ENCODE measurements at places on chromosomes 1 and 21.

DNA sequence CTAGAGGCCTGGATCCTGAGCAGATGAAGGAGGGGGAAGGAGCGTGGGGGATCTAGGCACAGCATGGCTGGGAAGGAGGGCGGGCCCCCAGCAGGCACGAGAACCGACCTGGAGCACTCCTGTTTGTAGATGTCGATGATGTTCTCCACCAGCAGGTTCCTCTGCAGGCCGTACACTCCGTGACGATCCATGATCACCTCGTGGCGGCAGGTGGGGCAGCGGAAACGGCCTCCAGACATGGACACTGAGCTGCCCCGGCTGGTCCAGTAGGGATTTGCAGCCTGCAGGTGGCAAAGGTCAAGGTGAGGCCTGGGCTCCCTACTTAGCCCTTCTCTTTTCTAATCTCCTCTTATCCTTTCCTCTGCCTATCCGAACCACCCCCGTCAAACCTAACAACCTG lies 1.3 kb downstream of the TRIM63 start:
- DNase-seq = no peak

- DNase-seq = no peak
Measured at GRCh38 chr1:37741130-37741529, 23.8 kb downstream of the EPHA10 start.

DNA sequence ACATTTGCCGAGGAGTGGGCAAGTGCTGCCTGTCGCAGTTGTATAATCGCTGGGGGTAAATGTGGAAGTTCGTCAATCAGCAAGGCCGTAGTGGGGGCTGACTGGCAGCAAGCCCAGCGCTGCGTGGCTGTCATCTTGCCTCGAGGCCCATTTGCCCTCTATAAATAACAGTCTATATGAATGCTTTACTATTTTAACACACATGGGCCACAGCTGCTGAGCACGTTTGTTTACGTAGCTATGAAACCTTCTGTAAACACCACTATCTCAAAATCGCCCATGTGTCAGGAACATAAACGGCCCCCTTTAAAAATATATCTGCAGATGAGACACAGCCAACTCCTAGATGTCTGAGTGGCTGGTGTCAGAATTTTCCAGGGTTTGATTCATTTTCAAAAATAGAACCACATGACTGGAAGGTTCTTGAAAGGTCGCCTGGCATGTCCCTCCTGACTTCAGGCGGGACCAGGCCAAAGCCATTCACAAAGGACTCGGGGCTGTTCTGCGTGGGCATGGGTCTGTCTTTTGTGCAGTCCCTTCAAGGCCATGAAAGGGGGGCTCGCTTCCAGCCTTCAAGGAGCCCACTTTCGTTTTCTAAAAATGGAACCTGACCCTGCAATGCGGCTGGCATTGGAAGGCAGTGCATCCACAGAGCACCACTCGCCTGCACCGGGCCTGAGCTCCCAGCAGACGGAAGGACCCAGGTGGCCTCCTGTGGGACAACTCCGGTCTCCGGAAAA lies 205.5 kb downstream of the KCNJ6 start:
- no peak for DNase-seq

DNA sequence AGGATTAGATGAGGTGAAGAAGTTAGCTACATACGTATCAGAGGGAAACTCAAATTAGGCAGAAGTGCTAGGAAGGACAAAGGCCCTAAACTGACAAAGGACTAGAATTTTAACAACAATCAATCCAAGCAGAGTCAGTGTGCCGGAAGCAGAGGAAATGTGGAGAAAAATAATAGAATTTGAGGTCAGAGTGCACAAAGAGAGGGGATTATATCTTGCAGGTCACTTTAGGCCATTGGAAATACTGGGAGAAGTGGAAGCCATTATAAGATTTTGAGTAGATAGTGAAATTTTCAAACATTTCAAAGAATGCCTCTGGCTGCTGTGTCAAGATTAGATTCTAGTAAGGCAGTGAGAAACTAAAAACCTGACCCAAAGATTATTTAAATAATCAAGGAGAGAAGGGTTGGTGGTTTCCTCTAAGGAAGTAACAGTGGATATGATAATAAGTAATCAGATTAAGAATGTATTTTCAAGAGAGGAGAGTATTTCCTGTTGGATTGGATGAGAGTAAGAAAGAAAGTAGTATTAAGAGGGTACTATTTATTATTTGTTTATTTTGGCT lies 889.2 kb upstream of the NCAM2 start:
- DNase-seq = peak; percentile 58

- no peak for DNase-seq
Measured at GRCh38 chr1:20141466-20141865, 2.3 kb downstream of the PLA2G2F start.

DNA sequence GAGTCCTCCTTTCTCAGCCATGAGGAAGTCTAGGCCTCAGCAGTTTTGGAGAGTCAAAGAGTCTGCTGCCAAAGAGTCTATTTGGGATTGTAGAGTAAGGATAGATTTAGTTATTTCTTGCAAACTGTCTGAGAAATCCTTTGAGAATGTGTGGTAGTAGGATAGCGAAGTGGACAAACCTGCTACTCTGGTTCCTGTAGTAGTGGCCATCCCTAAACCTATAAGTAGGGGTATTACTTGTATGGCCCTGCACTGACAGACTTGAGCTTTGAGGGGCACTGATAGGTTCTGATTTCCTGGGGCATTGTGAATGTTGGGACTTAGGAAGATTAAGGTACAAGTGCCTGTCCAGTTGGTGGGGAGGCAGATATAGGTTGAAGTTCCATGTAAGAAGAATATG lies 115.9 kb upstream of the SGIP1 start:
- no peak for DNase-seq

GRCh38 chr21:42784276-42784675 lies 95.1 kb downstream of the WDR4 start:
- no peak for DNase-seq

GRCh38 chr1:47931395-47931794 lies 65.8 kb downstream of the TRABD2B start:
- DNase-seq = peak; percentile 32

- no peak for DNase-seq
Measured at GRCh38 chr1:111565079-111565478, 54.5 kb upstream of the RAP1A start.

- DNase-seq = no peak
Measured at GRCh38 chr1:81463936-81464837, 336.5 kb upstream of the ADGRL2 start.

GRCh38 chr1:26538480-26539412 lies 9.2 kb downstream of the RPS6KA1 start:
- DNase-seq = peak; percentile 87

DNA sequence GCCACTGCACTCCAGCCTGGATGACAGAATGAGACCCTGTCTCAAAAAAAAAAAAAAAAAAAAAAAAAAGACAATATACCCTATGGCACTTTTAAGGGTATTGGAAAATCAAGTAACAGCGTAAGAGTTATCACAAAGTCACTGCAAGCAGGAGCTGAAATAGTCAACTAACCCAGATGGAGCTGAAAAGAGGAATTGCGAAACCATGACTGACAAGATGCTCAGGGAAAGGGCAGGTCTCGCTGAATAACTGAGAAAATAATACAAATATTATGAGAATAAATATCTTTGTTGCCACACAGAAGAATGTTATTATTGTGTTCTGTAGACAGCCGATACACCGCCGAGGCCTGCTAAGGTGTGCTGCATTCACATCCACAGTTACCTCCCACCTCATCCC lies 17.8 kb downstream of the HLCS start:
- no peak for DNase-seq

DNA sequence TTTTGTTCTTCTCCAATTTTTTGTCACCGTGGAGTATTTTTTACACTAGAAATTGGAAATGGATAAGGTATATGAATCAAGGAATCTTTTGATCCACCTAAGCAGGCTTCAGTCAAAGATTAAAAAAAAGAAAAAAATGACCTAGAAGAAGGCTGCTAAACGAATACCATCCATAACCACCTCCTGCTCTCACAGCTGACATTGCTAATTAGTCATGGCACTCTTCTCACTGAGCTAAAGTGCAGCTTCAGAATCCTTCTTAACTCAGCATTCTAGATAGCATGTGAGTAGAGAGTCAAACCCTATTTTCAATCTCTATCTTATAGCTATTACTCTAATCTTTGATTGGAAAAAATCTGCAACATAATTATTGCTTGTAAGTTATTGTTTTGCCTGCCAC lies 40.2 kb upstream of the ST6GALNAC5 start:
- no peak for DNase-seq

GRCh38 chr1:93993731-93994130 lies 84.5 kb upstream of the GCLM start:
- DNase-seq = no peak

GRCh38 chr21:33300701-33301631 lies 23.8 kb upstream of the IFNAR1 start:
- peak; percentile 88 for DNase-seq

- DNase-seq = peak; percentile 48
Measured at GRCh38 chr1:45009956-45010854, 919 bp downstream of the HECTD3 start.

- no peak for DNase-seq
Measured at GRCh38 chr1:30855686-30856259, 52.8 kb downstream of the SDC3 start.

GRCh38 chr1:160058087-160058486 lies 11.9 kb downstream of the KCNJ10 start:
- no peak for DNase-seq

- DNase-seq = no peak
Measured at GRCh38 chr21:24910591-24910990, 696.7 kb downstream of the MRPL39 start.

- DNase-seq = no peak
Measured at GRCh38 chr1:77524038-77524437, 158.4 kb downstream of the ZZZ3 start.

- no peak for DNase-seq
Measured at GRCh38 chr1:26307363-26307781, 936 bp upstream of the UBXN11 start.

DNA sequence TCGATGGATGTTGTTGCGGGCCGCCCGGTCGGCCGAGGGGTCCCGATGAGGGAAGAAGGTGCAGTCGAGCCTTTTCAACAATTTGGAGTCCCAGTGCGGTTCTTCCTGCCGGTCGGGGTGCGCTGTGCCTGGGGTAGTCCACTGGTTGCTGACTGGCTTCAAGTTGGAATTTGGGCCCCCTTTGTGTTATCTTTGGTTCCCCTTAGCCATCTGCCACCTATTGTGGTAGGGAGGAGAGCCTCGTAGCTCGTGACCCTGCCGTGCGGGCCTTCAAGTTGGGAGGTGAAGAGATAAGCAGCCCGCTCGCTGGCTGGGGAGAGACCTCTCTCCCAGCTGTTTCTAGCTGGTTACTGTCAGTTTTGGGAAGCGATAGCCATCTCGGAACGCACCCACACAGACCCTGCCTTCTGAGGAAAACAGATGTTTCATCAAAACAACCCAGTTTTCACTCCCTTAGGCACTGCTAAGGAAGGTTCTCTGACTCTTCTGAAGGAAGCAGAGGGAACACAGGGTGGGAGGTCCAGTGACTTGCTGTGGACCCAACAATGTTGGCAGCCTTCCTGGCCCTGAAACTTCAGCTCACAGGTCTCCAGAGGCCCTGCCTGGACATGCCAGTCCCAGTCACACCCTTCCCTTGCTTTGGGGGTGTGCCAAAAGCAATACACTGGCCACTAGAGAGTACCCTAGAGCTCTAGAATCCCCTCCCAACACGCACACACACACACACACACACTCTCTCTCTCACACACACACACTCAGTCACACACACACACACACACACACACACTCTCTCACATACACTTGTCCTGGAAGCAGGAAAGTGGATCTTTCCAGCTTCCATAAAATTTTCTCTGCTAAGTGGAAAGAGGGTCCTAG lies 1.0 kb downstream of the BTG2 start:
- DNase-seq = peak; percentile 86

GRCh38 chr1:212712451-212713303 lies 13.0 kb upstream of the BATF3 start:
- peak; percentile 25 for DNase-seq

GRCh38 chr1:76185207-76185606 lies 110.7 kb downstream of the ST6GALNAC3 start:
- DNase-seq = no peak

- DNase-seq = no peak
Measured at GRCh38 chr1:114298008-114298407, 144.3 kb upstream of the SYT6 start.

- no peak for DNase-seq
Measured at GRCh38 chr1:205422993-205423642, 1.3 kb upstream of the LEMD1 start.
